Activated CD4-positive, alpha-beta T cell treated with anti-CD3 and anti-CD28 coated beads for 1 hour (primary cell): ENCODE measurements at places on chromosomes 4 and X.

DNA sequence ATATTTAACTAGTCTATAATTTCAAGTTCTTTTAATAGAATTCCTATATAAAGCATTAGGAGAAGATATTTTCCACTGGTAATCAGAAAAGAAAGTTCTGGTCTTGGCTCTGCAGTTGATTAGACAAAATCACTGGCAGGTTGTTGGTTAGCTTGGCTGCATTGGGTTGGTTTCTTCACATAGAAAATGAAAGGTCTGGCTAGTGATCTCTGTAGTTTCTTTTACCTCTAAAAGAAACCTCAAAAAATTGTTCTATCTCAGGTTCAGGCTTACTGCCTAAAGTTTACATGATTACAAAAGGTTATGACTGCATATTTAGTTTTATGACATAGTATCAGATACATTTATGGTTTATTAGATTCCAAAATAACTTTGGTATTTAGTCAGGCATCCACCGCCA lies 95.8 kb upstream of the NAP1L5 start:
- no peak for DNase-seq

DNA sequence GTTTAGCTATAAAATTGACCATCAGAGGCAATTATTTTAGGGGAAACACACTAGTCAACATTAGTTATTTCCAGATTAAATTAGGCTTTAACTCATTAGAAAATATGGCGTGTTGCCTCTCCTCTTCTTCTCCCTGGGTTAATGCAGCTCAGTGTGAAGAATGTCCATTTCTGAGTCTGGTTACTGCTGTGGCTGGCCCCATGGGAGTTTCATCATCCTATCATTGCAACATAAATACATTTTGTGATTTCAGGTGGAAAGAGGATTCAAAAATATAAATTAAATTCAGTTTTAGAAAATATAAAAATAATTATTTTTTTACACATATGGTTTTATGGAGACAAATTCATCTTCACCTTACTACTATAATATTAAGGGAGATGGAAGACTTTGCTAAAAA lies 288.5 kb upstream of the ARSJ start:
- DNase-seq, result no peak

GRCh38 chrX:24294619-24295018 lies 19.2 kb downstream of the SUPT20HL2 start:
- no peak for DNase-seq

DNA sequence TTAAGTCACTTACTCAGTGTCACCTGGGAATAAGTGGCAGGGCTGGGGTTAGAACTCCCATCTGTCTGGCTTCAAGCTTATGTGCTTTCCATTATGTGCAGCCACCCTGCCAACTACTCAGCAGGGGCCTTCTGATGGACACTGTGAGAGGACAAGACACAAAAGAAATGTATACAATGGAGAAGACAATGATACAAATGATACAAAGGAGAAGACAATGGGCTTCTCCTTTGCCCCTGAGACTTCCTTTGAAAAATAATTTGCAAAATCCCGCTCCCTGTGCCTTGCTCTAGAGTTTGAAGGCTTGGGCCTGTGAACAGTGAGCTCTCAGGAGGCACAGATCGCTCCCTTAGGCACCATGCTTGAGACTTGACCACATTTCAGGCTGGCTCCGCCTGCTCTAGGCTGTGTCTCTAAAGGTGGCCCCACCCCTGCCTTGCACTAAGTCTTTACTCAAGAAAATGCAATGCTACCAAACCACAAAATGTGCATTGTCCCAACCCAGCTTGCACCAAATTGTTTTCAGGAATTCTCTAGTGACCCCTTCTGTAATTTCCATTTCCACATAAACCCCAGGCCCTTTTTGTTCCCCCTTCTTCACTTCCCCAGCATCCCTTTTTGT lies 27.1 kb upstream of the STX18 start:
- no peak for DNase-seq

DNA sequence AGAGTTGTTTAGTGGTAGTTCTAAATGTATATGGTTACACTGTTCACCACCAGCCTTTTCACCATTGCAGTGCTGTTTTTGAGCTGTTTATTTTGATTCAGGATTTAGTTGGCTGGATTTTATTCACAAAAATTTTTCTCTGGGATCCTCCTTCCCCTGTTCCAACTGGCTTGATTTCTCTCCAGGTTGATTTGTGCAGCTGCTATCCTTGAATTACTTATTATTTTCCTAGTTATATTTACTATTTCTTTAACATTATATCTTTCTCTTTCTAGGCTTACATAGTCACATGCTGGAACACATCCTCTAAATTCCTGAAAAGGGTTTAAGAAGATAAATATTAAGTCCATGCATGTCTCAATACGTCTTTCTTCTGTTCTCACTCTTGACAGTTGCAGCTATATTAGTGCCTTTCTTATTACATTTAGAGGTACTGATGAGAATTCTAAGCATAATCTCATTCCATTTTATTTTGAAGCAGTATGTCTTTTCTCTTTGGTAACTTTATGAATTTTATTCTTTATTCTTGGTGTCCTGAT lies 82.2 kb downstream of the SUPT20HL2 start:
- DNase-seq, result no peak

DNA sequence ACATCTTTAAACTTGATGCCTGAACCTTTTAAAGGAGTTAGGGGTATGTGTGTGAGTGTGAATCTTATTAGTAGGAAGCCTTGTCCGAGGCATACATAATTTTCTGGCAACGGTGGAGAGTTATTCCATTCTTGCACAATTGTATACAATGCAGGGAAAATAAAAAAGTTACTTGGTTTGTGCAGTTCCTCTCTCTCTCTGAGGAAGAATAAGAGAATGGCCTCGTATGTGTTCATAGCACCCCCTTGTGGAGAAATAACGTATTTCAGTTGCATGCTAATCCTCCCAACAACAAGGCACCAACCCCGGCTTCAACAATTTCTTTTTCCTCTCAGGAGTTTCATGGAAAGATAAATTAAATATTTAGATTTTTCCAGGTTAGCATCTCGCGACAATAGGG lies 33.7 kb upstream of the FGF13 start:
- no peak for DNase-seq

DNA sequence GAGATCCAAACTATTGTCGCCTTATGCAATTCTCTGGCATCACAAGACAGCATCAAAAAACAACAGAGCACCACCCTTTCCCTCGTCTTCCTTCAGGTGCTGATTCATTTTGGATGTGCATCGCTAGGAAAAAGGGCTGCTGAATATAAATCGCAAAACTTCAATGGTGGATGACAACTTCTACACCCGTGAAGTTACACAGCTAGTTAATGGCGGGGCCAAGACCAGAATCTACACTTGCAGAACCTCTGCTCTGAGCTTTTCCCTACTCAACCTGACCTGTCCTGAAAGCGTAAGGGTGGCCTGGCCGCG lies 674 bp downstream of the GNPDA2 start:
- no peak for DNase-seq

- DNase-seq, result no peak
Observed at GRCh38 chr4:1489639-1489995, 83.4 kb upstream of the NKX1-1 start.

DNA sequence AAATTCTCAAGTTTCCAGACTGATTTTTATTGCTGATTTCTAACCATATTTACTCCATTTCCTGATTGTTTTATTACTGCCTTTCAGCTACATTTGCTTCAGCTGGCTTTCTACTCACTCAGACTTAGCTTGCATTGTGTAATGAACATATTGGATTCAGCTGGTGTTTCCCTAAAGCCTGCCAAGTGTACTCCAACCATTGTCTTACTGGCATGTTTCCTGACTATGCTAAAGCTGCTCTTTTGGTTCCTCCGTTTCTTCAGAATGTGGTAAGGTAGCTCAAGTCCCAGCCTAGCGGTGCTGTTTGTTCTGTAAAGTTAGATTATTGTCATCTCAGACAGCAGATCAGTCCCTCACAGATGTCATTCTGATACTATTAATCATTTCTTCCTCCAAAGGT lies 53.1 kb upstream of the GLRA2 start:
- no peak for DNase-seq

GRCh38 chrX:2933125-2933900 lies 4.2 kb upstream of the ARSD start:
- no peak for DNase-seq

DNA sequence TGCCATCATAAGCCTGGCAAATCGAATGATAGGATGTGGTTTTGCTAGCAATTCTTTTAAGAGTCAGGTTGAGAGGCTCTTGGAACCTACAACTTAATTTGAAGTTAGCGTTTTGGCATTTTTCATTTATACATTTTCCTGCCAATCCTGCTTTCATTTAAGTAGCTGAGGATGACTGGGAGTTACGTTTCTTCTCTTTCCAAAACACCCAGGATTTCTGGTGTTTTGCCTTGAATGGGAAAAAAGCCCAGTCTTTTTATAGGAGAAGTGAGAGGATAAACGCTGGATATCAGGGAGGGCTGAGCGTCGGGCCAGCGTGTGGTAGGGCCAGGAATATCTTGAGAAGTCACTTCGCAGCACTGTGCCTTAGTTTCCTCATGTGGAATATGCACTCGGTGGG lies 174.2 kb upstream of the HAND2 start:
- no peak for DNase-seq

- DNase-seq, result no peak
Observed at GRCh38 chr4:851701-852430, 25.9 kb upstream of the CPLX1 start.

DNA sequence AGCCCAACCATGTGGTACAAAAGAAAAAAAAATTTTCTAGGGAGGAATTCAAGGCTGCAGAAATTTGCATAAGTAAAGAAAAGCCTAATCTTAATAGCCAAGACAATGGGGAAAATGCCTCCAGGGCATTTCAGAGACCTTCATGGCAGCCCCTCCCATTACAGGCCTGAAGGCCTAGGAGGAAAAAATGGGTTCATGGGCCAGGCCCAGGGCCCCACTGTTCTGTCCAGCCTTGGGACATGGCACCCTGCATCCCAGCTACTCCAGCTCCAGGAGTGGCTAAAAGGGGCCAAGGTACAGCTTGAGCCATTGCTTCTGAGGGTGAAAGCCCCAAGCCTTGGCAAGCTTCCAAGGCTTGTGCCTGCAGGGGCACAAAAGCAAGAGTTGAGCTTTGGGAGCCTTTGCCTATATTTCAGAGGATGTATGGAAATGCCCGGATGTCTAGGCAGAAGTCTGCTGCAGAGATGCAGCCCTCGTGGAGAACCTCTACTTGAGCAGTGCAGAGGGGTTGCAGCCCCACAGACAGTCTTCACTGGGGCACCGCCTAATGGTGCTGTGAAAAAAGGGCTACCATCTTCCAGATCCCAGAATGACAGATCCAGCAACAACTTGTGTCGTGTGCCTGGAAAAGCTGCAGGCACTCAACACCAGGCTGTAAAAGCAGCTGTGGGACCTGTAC lies 111.0 kb downstream of the ANXA10 start:
- no peak for DNase-seq

DNA sequence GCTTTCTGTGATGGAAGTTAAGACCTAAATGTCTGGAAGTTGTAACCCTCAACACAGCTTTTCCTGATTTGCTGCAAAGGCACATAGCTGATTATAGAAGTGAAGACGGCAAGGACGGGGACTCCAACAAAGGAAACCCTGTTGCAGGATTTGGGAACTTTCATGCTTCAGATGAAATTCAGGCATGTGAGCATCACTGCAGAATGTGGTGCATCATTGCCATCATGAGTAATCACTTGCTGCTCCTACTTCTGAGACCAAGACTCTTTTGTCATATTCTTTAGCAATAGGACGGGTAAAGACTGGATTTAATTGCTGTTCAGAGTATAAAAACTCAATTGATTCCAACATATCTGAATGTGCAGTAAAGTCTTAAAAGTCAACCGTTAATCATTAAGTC lies 35.8 kb downstream of the YIPF6 start:
- no peak for DNase-seq

GRCh38 chrX:78327370-78328086 lies at the start of gene CYSLTR1:
CYSLTR1 (minus strand) TSS chrX:78327611; CDS start chrX:78273746, 53,865 bp downstream.
- DNase-seq, result no peak

DNA sequence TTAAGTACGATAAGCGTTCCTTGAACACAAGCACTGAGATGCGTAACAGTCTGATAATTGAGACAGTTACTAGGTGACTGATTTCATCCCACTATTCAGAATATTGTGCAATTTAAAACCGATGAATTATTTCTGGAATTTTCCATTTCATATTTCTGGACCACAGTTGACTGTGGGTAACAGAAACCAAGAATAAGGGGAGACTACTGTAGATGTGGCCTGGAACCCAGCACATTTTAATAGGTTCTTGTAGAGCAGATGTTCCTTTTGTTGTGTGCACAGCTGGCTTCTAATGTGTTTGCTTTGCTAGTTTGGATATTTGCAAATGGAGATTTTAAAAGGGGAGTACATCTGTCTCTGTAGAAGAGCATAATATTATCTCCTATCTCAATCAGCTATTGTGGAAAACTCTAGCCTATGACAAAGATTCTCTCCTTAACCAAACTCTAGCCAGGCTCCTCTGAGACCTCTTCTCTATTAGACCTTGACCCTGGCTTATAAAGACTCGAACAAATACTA lies 16.4 kb downstream of the NAAA start:
- no peak for DNase-seq

- DNase-seq, result no peak
Observed at GRCh38 chr4:98602270-98602669, 56.1 kb downstream of the TSPAN5 start.

- DNase-seq, result no peak
Observed at GRCh38 chr4:25993395-25994185, 79.6 kb downstream of the SMIM20 start.

DNA sequence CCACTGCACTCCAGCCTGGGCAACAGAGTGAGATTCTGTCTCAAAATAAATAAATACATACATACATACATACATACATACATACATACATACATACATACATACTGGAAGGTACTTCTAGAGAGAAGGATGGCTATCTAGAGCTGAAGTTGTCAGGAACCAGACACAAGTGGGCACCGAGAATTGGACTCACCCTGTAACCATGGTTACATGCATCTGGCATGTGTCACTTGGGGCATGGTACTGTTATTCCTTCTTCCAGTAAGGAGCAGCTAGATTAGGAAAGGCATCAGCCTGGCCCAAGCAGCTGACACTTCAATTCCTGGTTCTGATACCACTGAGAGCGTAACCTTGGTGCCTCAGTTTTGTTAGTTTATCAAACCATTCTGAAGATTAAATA lies 127.1 kb downstream of the SH3KBP1 start:
- DNase-seq, result no peak

- DNase-seq, result no peak
Observed at GRCh38 chr4:6338175-6338950, 68.7 kb downstream of the WFS1 start.

GRCh38 chrX:44456685-44457084 lies 86.0 kb downstream of the FUNDC1 start:
- no peak for DNase-seq

DNA sequence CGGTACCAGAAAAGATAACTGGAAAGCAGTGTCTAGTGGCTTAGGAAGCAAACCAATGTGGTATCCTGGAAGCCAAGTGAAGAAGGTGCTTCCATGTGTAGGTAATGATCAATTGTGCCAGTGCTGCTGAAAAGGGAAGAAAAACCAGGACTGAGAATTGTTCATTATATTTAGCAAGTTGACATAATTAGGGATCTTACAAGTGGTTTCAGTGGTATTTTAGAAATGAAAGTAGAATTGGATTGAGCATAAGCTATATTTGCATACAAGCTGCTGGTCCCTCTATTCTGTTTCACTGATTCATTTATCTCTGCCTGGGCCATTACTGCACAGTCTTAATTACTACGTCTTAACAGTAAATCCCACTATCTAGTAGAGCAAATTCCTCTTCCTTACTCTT lies 32.3 kb downstream of the PRDM8 start:
- no peak for DNase-seq

GRCh38 chrX:39688576-39689375 lies 409.0 kb downstream of the BCOR start:
- no peak for DNase-seq

- no peak for DNase-seq
Observed at GRCh38 chr4:123018396-123018775, 96.0 kb upstream of the NUDT6 start.

- DNase-seq, result no peak
Observed at GRCh38 chr4:173521467-173522159, 8.4 kb downstream of the HAND2 start.
